ENCODE measurements at places on chromosomes 5 and 9.

DNA sequence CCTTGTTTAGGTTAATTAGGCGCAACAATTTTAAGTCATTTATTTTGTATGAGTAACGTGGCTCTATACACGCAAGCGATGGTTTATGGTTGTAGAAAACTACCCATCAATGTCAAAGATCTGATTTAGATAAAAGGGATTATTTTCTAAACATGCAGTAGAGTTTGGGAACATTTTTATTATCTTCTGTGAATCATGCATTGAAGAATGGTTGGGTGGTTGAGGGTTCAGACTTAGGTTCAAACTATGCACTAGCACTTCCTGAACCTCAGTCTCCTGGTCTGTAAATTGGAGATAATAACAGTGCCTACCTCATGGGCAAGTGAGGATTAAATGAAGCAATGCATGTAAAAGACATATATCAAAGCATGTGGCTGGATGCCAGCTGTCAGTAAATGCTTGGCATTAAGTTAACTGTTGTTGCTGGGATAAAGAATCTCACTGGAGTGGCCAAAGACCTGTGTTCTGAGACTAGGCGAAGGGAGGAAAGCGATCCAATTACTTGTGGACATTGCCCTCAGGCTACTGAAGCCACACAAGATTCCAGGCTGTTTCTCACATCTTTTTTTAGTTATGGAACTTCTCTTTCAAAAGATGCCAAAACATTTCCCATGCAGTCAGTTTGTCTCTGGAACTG, 1.1 kb upstream of the OTULINL start:
- no peak for DNase-seq

DNA sequence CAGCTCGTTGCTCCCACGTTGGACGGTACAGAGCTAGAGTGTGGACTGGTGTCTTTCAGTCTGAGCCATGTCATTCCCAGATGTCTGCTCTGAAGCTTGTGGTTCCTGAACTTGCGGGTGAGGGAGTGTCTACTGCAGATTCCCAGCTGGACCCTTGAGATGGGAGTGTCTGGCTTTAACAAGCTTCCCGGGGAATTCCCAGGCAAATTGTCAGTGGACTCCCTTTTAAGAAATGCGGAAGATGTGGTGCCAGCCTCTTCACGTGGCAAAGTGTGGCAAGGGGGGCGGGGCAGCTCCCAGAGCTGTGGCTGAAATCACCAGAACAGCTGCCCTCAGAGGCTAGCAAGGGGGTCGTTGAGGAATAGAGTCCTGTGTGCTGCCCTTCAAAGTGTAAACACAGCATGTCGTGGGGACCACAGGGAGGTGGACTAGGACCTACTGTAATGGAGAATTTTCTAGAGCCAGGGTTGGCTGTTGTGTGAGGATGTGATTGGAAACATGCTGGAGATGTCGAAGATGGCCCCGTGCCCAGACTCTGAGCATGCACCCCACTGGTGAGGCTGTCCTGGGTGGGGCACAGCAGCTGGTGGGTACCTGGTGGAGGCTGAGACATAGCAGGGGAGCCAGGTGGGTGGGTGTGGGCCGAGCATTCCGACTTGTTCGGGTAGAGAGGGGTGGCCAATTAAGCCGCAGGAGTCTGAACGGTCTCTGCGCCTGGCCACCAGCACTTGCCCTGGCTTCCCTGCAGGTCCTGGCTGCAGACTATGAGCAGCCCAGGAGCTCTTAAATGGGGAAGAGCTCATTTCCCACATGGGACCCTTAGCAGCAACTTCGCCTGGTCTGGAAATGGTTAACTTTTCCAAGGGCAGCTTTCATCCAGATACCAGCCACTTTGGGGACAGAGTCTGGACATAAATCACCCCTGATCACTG, 37.4 kb downstream of the PRRX2 start:
- no peak for DNase-seq

DNA sequence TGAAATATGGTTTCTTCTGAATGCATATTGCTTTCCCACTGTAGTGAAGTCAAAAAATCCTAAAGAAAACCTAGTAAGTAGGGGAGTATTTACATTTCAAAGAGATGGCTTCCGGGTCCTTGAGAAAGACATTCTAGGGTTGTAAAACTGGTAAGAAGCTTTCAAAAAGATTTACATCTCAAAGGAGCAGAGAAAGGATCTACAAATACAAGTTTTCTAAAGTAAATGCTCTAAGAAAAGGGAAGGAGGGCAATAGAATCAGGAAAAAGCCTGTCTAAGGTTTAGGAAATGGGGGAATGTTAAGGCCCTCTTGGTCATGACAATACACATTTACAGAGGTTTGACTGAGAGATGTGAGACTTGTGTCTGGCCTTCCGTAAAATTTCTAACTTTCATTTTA, 16.7 kb upstream of the TRPC7 start:
- DNase-seq, result no peak

DNA sequence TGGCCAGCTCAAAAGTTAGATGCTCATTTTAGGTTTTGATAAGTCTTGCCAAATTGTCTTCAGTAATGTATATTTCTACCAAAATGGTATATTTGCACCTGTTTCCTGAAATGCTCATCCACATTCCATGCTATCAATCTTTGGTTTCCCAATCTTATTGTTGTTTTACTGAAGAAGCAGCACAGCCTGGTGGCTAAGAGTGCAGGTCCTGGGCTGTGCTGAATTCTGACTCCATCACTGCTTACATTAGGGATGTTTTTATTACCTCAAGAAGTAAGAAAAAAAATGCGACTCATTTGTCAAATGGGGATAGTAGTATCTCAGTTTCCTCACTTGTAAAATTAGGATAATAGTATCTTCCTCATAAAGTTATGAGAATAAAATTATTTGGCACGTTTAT, 13.6 kb upstream of the S100Z start:
- DNase-seq, result no peak
